ENCODE measurements at places on chromosomes 5 and 9.
A peak's percentile ranks its signal among the peaks of the same experiment; 100 is the strongest.

- DNase-seq = no peak
These were observed 36.2 kb upstream of the IL17B start for GRCh38 chr5:149415066-149415967.

DNA sequence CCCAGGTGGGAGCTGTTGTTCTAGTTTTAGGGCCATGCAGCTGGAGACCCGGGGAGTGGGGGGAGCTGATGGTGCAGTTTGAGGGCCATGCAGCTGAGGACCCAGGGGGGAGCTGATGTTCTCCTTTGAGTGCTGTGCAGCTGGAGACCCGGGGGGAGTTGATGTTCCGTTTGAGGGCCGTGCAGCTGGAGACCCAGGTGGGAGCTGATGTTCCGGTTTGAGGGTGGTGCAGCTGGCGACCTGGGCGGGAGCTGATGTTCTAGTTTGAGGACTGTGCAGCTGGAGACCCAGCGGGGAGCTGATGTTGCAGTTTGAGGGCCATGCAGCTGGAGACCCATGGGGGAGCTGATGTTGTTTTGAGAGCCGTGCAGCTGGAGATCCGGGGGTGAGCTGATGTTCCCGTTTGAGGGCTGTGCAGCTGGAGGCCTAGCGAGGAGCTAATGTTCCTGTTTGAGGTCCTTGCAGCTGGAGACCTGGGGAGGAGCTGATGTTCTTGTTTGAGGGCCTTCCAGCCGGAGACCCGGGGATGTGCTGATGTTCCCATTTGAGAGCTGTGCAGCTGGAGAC lies 14.6 kb downstream of the PDCD6 start:
- DNase-seq = no peak

DNA sequence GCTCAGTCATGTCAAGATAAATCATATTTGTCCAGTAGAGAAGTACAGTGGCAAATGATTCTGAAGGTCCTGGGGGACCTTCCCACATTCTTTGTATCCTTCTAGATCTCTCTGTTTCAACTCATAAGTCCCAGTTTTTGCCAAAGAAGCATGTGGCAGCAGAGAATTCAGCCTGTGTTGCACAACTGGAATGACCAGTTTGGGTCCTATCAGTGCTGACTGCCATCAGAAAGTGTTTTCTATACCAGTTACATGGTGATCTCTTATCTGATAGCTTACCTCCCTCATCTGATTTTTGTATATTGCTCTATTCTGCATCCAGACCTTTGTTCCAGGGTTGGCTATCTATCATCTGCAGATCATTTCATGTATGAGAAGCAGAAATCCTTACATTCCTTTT lies 21.7 kb downstream of the GM2A start:
- DNase-seq = no peak

DNA sequence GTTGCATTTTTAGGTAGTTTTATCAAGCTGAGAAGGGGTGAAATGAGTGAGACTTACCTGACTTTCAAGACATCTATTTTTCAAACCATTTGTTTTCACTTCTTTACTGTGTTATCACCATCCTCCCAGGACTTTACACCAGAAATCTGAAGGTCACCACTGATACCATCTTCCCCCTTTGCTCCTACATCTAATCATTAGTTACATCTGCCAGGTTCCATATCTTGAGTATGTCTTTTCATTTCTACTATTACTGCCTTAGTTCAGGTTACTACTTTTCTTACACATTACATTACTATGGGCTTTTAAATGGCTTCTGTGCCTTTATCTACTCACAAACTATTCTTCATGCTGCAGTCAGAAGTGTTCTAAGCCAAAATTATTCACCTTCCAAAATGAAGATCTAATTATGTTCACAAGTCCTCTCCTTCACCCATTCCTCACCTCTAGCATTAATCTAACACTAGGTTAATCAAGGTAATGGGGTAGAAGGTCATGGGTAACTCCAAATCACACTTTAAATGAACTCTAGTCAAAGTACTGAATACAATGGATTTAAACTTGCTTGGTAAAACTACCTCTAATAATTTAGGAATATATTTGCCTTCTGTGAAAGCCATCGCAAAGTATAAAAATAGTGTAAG lies 2.1 kb upstream of the HSDL2 start:
- no peak for DNase-seq

DNA sequence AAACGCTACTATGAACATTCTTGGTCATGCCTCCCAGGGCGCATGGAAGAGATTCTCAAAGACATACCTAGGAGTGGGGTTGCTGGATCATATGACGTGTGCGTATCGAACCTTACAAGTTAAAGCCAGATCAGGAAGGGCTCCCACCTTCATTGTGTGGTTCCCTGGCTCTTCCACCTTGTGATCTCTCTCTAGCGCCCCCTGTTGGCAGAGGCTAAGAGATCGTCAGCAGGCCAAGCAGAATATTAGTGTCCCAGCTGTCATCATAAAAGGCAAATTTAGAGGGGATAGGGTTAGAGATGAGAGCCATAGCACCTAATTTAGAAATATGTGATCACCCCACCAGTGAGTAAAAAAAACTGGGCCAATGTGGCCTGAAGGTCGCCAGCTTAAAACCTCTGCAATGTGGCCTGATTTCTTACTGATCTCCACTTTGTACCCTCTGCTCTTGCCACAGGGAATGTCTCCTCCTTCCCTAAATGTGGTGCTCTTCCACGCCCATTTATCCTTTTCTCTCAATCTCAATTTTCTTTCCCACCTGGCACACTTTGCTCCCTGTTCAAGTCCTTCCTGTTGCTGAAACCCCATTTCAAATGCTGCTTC lies 91.7 kb upstream of the SHB start:
- DNase-seq = no peak

DNA sequence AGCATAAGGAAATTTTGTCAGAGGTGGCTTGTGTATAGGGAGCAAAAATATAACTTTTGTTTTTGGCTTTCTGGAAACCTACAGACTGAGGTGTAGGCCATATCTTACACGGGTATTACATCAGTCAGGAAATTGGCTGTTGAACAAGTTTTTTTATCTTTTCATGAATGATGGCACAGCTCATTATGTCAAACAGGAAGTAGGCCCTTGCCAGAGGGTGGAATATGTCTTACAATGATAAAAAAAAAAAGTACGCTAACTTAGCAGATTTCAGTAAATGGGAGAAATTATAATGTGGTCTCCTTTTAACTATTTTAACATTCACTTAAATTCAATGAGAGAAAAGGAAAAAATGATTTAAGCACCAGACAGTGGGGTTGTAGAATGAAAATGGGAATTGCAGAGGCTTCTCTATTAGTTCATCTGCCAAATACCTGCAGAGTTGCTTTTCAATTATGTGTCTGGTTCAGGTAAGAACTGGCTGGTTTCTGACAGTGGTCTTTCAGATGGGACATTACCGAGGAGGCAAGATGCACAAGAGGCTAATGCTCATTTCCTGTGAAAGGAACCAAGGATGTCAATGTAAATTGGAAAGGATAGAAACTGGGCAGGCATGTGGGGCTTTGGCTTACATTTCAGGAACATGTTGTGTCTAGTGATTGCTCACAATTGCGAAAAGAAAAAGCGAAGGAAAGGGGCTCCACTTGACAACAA lies 169.9 kb downstream of the NNT start:
- peak; percentile 68 for DNase-seq

DNA sequence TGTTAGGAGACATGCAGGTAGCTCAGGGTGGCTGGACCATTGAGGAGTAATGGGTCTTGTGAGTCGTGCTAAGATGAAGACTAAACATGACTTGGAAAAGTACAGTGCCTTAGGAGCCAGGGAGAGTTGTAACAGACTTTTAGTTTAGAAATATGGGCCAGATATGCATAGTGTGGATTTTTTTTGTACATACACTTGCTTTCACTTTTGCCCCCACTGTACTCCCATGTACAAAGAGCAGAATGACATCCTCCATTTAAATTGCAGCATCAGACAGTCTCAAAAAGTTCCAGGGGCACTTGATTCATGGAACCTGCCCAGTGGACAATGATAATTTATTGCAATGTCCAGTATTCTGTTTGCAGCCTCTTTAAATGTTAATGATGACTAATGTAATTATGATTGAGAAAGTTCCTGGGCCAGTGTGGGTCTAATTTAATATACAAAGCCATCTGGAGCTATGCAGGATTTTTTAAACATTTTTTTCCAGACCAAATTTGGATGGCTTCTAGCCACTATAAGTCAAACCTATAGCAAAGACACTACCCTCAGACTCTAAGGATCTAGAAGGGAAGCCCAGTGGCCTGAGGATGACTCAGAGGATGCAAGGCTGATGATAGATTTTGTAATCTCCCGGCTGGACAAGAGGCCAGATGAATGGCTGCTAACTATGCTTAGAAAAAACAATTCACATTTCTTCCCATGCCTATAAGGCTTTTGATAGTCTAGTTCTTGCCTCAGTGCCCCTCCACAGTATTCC lies 80.1 kb downstream of the TRPC7 start:
- no peak for DNase-seq

DNA sequence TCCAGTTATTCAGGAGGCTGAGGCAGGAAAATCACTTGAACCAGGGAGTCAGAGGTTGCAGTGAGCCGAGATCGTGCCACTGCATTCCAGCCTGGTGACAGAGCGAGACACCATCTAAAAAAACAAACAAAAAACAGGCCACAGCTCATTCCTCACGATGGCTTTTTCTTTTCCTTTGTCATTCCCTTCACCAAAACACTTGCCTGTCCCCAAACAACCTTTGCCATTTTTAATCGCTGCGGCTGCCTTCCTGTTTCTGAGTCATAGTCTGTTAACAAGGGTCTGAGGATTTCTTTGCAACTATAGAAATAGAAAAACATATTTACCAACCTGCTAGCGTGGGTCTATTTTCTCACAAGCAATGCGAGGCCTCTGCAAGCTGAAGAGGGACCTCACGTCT lies 123.0 kb upstream of the FSTL4 start:
- DNase-seq = no peak

GRCh38 chr9:129198319-129199043 lies 20.4 kb upstream of the IER5L start:
- no peak for DNase-seq

- DNase-seq = peak; percentile 57
These were observed 511 bp downstream of the ARL15 start for GRCh38 chr5:54309691-54310432.

- DNase-seq = no peak
These were observed 38.7 kb downstream of the NEURL1B start for GRCh38 chr5:172679628-172680212.

- no peak for DNase-seq
These were observed 1.9 kb downstream of the MTAP start for GRCh38 chr9:21804331-21804730.

GRCh38 chr5:10485142-10485795 lies 43.6 kb downstream of the ROPN1L start:
- no peak for DNase-seq

- peak; percentile 28 for DNase-seq
These were observed 3.3 kb upstream of the TSLP start for GRCh38 chr5:111068213-111068612.

DNA sequence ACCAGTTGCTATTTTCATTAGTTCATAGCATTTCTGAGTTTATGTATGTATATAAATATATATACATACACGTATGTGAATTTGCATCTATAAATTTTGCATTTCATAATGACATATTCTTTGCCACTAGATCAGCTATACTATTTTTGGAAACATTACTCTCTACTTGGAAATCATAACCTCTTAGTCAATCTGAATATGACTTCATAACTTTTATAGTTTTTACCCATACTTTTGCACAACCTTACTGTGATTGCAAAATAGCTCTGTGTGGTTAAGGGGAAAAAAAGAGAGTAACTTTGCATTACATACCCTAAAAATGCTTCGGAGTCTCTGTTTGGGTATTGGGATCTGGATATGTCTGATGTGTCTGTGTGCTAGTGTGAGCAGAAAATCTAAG lies 44.9 kb upstream of the ADAMTSL1 start:
- no peak for DNase-seq

GRCh38 chr9:123933440-123934212 lies 3.7 kb upstream of the DENND1A start:
- DNase-seq = peak; percentile 66

DNA sequence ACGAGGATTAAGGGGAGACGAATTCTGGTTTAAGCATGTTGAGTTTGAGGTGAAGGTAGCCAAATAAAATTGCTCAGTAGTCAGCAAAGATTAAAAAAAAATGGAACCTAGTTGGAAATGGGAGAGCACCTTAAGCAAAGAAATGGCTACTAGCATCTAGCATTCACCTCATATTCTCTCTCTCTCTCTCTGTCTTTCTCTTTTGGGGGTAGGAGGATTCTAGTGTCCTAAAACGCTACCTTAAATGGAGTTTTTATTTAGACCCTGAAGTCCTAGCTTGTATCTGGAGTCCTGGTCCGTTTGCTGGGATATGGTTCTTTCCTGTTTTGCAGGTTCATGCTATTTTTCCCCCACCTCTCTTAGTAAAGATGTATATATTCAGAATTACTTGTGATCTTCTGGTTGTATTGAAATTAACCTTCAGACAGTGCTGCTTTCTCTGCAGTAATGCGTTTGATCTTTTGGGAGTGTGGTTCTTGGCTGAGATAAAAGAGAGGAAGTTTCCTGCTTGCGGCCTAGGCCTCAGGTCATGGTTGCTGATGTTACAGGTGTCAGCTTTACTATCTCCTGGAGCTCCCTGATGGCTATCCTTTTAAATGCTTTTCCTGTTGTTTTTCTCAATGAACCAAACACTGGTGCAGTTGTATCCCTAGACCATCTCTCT lies 8.0 kb downstream of the TGFBR1 start:
- no peak for DNase-seq

DNA sequence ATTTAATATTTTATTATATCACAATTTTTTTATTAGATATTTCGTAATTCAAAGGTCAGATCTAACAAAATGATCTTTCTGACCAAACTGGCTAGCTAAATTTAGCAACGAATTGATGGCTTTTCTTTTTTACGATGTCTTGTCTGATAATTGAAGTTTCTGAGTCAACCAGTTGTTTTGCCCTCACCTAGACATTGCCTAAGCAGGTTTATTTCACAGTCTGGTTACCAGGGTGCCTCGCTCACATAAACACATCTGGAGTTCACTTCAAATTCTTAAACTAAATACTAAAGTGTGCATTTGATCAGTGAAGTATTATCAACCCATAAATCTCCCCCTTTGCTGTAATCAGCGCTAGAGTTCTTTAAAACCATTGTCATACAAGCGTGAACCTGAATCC lies 448.3 kb downstream of the TLE4 start:
- DNase-seq = no peak

DNA sequence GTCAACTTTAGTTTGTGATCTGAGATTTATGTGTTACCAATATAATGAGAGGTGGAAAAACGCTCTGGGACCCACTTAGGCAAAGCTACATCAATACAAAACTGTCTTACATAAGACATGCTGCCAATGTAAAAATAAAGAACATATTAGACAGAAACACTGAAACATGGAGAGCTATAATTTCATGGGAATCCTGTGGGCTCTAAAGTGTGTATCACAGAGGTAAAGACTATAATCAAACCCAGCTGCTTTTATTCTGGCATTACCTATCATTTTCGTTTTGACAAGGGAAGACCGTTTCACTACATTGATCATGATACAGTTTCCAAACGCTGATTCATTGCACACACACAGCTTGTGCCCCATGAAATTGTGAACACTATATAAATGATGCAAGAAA lies 400.5 kb upstream of the TUSC1 start:
- no peak for DNase-seq

- peak; percentile 44 for DNase-seq
These were observed 605 bp downstream of the CHSY3 start for GRCh38 chr5:129904667-129905472.

All from mammary epithelial cell (primary cell).